Effector memory CD4-positive, alpha-beta T cell (primary cell): ENCODE measurements at places on chromosomes 2 and 18.

DNA sequence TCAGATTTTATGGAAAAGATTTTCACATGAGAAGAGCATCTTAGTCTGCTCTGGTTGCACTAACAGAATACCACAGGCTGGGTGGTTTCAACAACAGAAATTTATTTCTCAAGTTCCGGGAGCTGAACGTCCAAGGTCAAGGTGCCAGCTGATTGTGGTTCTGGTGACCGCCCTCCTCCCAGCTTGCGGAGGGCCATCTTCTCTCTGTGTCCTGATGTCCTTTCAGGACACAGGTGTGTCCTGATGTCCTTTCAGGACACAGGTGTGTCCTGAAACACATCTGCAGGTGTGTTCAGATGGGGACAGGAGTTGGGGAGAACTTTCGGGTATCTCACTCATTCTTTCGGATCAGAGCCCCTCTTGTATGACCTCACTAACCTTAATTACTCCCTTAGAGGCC, 374.9 kb downstream of the SOX11 start:
- DNase-seq: no peak

GRCh38 chr2:180258041-180258537, 251.0 kb upstream of the CWC22 start:
- DNase-seq: no peak

GRCh38 chr18:23690505-23691068, 1.3 kb downstream of the LAMA3 start:
- DNase-seq: no peak

DNA sequence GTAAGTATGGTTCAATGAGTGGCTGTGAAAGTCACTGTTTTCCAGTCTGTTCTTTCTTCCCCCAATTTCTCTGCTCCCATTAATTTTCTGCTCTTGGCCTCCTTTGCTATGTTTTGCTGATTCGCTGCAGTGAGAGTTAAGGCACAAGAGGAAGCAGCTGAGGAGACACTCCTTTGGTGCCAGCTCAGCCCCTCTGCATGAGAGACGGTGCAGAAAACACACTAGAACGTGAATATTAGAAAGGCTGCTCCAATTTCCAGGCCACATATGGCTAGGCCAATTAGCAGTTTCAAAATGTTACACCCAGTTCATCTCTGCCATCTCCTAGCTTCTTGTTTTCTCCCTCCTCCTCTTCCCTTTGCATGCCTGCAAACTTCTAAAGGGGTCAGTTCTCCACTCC, 38.9 kb downstream of the AKAIN1 start:
- no peak for DNase-seq

GRCh38 chr2:58137221-58137620, 90.6 kb downstream of the VRK2 start:
- DNase-seq: no peak

- DNase-seq: no peak
These were observed 905 bp upstream of the NUP35 start for GRCh38 chr2:183123117-183123958.

- DNase-seq: no peak
These were observed 24.9 kb downstream of the PECR start for GRCh38 chr2:216056739-216057138.

DNA sequence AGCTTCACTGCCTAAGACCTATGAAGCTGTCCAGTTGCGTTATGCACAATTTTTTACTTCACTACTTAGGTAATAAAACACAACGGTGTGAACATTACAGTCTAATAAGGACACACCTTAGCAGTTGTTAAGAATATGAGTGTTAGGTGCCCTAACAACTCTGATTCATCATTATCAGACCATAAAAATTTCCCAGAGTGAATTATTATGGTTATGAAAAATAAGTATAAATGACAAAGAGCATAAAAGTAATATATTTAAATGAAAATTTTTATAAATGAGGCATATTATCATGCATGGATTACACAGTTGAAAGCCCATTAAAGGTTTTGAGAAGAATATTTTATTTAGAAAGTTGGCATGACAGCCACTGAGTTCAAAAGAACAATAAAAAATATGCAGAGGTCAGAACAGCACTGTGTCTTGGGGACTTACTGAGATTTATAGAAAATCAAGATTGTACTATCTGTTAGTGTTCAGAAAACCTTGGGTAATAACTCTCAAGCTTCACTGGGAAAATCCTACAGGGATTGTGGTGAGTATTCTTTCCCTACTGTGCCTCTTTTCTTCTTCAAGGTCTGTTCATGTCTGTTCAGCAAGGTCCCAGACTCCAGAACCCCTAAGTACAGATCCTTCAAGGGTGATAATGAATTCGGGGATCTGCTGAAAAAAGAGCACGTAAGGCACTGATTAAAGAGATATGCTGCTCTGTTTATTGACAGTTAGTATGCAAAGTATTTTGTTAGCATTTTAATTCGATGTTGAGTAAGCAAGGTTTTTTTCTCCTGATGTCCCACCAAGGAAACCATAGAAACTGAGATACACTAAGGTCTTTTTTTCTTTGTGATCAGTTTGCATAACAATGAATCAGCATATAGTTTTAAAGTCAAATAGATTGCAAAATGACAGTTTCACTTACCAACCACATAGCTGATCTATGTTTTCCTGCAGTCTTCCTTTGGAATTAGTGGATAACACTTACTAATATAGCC, 250.0 kb downstream of the DSEL start:
- DNase-seq: no peak

- no peak for DNase-seq
These were observed 202.9 kb downstream of the RDH14 start for GRCh38 chr2:18357537-18357936.

- DNase-seq: no peak
These were observed 135.0 kb downstream of the SP3 start for GRCh38 chr2:173830170-173830569.

DNA sequence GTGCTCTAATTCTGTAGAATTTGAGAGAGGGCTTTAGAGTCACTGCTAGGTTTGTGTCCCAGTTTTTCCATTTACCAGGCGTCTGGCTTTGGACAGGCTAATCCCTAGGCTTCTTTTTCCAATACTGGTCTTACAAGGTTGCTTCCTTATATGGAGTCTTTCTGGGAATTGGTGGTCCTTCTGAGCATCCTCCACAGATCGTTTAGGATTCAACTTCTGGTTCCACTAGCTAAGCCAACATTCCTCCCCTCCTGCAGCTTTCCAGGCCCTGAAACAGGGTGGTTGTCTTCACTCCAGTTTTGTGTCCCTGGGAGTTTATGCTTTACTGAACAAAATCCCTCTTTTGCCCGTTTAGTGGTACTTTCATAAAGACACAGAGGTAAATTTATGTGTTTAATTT, 170.6 kb downstream of the CERS6 start:
- DNase-seq: no peak

DNA sequence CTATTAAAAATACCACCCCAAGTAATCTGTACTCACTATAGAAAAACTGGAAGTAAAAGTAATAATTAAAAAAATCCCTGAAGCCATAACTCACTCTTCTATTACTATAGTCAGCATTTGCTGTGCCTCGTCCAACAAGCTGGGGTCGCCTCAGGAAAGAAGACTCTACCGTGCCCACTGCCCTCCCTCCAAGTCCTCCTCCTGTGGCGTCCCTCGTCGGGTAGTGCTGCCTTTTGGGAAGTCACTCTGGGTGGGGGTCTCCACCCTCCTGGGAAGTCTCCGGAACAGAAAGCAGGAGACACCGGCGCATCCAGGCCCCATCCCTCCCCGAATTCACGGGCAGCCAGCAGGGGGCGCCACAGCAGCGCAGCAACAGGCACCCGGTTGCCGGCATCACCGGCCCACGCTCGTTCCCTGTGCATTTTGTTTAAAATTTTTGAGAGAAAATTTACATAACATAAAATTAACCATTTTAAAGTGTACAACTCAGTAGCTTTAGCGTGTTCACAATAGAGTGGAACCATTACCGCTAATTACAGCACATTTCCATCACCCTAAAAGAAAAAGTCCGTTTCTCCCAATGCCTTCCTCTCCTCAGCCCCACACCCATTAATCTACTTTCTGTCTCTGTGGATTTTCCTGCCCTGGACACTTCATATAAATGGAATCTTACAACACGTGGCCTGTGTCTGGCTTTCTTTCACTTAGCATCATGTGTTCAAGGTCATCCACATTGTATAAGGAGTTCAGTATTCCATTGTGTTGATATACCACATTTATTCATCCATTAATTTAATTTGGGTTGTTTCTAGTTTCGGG, 62.2 kb downstream of the ADNP2 start:
- DNase-seq: no peak

DNA sequence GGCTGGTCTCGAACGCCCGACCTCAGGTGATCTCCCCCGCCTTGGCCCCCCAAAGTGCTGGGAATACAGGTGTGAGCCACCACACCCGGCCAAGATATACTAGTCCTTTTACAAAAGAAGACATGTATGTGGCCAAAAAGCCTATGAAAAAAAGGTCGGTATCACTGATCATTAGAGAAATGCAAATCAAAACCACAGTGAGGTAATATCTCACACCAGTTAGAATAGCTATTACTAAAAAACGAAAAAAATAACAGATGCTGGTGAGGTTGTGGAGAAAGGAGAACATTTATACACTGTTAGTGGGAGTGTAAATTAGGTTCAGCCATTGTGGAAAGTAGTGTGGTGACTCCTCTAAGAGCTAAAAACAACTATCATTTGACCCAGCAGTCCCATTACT, 26.4 kb downstream of the KLHL23 start:
- DNase-seq: no peak

DNA sequence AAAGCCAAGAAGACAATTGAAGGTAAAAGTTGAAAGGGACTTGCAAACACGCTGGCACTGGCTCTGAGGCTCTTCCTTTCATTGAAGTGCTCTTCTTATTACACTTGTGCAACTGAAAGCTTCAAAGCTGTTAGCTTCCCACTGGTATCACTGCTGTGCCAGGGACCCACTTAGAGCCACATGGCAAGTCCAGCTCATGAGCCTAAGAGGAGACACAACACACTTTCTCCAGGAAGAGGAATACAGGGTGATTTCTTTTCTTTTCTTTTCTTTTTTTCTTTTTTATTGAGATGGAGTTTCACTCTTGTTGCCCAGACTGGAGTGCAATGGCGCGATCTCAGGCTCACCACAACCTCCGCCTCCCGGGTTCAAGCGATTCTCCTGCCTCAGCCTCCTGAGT, 218.2 kb downstream of the ATAD2B start:
- no peak for DNase-seq

DNA sequence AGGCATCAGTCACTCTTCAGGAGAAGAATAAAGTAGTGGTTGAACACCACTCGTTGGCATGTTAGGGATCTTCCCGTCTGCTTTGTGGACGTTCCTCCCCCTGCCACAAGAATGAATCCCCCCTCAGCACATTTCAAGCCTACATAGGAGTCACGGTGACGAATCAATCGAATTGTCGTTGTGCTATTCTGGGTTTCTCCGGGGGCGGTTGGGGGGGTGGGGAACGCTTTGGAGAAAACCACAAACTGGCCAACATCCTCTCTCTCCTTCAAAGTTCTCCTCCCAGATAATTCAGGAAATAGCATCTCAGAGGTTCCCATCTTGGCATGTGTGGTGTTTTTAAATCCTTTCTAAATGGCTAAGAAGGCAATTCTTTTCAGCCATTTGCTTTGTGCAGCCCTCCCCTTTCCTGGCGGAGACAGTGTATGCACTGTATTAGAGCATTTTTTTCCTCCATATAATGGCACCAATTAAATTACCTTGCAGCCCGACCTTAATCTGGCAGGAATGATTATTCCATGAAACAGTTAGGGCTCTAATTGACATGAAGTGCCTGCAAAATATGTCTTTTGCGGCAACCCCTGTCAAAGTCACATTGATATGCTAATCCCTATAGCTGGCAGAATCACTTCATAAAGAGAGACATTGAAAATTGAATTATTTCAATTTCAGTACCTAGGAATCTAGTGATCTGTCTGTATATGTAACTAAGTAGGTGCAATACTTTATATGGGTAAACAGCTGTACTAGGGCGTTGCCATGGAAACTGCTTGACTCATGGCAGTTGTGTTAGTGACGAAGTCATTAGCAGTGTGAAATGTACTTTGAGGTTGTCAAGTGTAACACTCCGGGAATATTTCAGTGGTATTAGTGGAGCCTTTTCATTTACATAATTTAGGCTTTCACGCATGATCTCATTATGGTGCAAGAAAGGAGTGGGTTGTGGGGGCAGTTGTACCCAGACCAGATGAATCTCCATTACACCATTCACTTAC, 323.4 kb upstream of the SLC14A2 start:
- DNase-seq: no peak

DNA sequence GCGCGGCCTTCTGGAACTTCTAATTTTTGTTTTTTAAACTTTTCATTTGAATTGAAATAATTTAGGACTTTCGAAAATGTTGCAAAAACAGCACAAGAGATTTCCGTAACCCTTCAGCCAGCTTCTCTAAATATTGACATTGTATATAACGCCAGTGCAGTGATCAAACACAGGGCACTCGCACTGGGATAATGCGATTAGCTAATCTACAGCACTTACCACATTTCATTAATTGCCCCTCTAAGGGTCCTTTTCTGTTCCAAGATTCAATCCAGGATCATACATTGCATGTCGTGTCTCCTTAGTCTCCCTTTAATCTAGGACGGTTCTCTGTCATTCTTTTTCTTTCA, 343 bp upstream of the CD302 start:
- DNase-seq: no peak

GRCh38 chr2:127342101-127342500, 45.7 kb downstream of the MAP3K2 start:
- DNase-seq: no peak

GRCh38 chr2:112001136-112001715, 53.8 kb upstream of the TMEM87B start:
- DNase-seq: no peak

GRCh38 chr2:169139993-169140767, 70.8 kb downstream of the DHRS9 start:
- DNase-seq: no peak

DNA sequence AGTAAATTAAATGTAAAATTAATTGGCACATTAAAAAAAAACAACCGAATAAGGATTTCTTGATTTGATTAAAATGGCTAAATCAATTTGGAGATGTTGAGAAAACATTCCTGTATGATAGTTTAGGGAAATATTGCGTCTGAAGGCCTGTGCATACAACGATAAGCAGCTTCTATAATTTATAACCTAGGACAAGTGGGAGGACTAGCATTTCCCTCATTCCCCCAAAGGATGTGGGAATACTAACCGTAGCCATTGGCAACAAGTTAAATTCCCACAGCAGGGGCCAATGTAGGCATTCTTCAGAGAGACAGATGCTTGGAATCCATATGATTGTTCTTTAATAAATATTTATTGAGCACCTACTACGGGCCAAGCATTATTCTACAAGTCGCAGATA, 134.5 kb downstream of the NYAP2 start:
- no peak for DNase-seq

- DNase-seq: peak; percentile 39
These were observed 616 bp downstream of the RNPEPL1 start for GRCh38 chr2:240568678-240569522.

- DNase-seq: no peak
These were observed 156.8 kb upstream of the ERBB4 start for GRCh38 chr2:212695426-212695825.

DNA sequence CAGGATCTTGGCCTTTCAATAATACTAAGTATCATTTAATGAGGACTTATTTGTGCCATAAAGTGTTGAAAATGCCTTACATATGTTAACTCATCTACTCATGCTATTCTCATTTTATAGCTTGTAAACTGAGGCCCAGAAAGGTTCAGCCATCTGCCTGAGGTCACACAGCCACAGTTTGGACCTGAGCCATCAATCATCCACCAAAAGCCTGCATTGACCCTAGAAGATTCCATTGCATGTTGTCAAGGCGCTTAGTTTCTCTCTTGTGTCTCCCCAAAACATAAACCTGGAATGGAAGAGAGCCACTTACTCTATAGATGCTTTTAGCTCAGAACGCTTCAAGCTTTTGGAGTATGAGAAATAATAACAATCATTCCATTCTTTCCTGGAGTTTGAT, 26.8 kb downstream of the NPAS2 start:
- no peak for DNase-seq

GRCh38 chr18:39340418-39340817, 1774.8 kb upstream of the CELF4 start:
- DNase-seq: no peak
